ENCODE measurements at places on chromosomes 16 and 17.

- DNase-seq: peak; percentile 81
These were observed 157.1 kb downstream of the RGS9 start for GRCh38 chr17:65294181-65294719.

- no peak for DNase-seq
These were observed 28.0 kb upstream of the MAF start for GRCh38 chr16:79628501-79628975.

- DNase-seq: no peak
These were observed 3.6 kb downstream of the RFNG start for GRCh38 chr17:82047914-82048570.

DNA sequence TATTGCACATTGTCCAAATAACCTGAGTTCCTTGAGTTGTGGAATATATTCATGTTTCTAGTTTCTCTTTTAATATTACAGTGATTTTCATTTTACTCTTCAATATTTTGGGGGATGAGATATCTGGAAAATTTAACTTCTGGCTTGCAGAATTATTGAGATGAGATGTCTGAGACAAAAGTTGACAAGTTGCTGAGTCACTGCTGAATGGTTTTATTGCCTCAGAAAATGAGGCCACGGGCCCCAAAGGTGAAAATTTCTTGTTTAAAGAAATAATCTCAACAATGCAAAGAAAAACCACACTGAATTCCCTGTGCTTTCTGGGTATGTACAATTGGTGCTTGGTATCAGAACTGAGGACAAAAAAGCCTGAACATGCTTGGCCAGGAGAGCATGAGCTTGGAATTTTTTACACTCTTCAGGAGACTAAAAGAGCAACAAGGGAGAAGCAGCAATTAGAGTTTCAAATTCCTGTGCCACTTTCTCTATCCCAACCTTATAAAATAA lies 129.2 kb upstream of the TOM1L1 start:
- no peak for DNase-seq

DNA sequence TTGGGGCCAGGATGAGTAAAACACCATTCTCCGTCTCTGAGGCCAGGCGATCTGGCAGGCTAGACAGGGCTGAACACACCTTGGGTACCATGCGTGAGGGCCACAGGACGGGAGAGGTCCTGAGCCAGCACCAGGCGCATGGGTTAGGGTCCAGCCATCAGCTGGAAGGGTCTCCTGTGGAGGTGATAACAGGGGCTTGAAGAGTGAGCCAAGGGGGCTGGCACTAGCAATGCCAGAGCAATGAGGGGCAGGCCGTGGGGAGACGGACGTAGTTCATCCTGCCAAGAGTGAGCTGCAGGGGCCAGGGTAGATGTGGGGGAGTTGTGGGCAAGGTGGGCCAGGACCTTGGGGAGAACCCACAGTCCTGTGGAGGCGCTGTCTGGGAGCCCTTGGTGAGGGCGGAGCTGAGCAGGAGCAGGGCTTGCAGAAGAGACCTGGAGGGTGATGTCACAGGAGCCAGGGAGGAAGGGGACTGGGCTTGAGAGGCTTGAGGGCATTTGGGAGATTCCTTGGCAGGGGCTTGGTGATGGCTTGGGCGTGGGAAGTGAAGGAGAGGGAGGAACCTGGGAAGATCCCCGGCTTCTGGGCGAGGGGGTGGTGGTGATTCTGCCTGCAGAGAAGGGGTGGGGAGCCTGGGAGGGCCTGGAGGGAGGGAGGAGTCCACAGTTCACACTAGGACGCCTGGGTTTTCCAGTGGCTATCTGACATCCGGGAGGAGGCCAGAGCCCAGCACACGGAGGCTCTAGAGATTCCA lies 6.3 kb upstream of the NPTX1 start:
- no peak for DNase-seq

DNA sequence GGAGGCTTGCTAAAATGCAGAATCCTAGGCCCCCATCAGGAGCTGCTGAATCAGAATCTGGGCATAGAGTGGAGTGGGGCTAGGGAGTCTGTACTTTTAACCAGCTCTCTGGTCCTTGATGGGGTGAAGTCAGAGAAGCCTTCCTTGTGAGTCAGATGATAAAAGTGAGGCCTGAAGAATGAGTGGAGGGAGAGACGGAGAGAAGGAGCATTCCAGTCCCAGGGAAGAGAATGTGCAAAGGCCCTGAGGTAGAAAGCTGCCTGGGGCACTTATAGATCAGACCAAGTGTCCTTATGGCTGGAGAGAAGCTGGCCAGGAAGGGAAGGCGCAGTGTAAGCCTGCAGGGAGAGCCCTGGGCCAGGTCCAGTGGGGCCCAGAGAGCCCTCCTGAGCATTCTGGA lies 235.1 kb upstream of the NLRP1 start:
- peak; percentile 35 for DNase-seq

DNA sequence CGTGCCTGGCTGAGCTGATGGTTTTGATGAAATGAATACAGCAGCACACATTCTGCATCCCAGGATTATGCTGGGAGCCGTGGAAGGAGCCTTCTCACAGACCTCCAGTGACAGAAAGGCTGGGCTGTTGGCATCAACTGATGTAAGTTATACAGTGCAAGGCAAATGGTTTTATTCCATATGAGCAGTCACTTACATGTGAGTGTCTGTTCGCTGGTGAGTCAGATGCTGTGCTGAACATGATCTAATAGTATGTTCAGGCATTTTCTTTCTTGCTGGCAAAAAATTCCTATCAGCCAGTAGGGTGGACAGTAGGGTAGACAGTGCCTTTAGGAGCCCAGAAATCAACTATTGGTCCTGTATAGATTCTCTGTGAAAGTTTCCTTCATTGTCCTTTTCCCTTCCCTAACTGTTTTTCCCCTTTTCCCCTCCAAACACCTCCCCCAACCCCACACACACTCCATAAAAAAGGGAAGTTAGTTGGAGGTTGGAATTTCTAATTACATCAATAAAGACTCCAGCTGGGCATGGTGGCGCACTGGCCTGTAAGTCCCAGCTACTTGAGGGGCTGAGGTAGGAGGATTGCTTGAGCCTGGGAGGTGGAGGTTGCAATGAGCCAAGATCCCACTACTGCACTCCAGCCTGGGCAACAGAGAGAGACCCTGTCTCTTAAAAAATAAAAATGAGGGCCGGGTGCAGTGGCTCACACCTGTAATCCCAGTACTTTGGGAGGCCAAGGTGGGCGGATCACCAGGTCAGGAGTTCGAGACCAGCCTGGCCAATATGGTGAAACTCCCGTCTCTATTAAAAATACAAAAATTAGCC lies 36.2 kb downstream of the LDHD start:
- peak; percentile 66 for DNase-seq

GRCh38 chr17:18361837-18362697 lies 1.3 kb downstream of the SHMT1 start:
- DNase-seq: no peak

- DNase-seq: no peak
These were observed 4.2 kb downstream of the USP6 start for GRCh38 chr17:5120036-5120435.

DNA sequence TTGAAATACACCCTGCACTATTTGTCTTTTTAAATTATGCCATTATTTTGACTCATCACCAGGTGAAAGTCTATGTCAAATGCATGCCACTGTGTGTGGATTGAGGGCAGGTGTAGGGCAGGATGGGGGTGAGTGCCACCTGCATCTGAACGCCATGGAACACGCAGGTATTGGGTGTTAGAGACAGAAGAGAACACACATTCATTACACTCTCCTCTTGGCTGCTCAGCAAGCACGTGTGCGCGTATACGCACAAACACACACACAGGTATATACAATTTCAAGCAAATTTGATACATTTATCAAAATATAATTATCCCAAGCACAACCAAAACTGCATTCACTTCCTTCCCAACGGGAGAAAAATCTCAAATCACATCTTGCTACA lies 268.9 kb downstream of the NTN1 start:
- no peak for DNase-seq

DNA sequence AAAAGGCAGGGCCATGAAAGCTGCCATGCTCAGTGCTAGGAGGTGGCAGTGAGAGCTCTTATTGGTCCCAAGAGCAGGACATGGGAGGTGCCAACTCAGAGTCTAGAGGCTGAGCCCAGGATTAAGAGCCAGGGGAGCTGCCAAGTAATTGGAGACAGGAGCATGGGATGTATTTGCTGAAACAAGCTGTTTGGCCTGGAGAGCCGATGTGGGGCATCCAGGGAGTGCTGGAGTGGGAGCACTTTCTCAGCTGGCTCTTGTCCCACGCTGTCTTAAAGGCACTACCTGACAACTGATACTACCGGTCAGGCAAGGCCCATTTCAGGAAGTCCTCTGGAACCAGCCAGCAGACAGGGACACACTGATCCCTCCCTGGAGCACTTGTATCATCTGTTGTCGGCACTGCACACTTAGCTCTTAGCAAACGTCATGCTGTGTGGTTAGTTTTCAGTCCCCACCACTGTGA lies 19.3 kb downstream of the ANKFN1 start:
- DNase-seq: no peak

DNA sequence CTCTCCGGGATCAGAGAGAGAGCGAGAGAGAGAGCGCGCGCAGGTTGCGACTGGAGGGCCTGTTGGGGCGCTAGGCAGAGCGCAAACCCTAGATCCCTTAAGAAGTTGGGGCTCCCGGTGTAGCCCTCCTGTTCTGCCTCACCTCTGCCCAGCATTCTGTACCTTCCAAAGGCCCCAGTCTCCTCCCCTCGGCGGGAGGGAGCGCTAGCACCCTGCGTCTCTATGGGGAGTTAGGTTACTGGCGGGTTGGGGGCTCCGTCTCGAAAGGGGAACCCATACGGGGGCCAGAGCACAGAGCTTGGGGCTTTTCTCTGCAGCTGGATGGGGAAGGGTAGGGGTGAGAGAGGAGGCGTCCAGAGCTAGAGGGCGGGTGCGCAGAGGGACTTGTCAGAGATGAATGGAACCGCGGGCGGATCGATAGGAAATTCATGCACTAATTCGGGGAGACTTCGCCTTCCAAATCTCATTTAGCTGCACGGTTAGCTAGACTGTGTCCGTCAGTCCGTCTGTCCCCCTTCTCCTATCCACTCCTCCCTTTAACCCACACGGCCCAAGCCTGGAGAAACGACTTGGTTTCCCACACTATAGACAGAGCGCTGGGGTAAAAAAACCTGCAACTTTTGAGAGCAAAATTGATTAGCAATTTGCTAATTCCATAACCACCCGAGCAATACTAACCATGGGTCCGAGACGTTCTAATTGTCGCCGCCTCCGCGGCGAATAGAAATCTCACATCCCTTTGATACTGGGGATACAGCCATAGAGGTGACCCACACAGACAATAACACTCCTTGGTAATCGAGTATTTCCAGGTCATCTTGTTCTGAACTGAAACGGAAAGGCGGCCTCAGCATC lies 693 bp upstream of the HOXB4 start:
- DNase-seq: no peak

GRCh38 chr17:43790311-43790940 lies 10.2 kb downstream of the CFAP97D1 start:
- DNase-seq: no peak

DNA sequence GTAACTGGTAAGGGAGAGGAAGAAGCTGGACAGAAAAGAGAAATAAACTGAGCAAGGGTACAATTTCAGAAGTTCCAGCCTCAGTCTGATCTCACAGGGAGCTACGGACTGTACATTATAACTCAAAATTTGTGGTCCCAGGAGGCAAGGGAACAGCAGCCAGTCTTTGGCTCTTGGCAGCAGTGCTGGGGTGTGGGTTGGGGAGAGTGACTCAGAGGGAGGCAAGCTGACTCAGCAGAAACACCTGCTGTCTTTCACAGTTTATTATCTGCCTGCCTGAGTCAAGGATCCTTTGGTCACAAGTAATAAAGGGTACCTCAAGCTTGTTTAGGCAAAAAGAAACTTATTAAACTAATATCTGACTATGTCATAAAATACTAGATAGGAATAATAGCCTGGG lies 73.5 kb upstream of the KIF2B start:
- peak; percentile 44 for DNase-seq

DNA sequence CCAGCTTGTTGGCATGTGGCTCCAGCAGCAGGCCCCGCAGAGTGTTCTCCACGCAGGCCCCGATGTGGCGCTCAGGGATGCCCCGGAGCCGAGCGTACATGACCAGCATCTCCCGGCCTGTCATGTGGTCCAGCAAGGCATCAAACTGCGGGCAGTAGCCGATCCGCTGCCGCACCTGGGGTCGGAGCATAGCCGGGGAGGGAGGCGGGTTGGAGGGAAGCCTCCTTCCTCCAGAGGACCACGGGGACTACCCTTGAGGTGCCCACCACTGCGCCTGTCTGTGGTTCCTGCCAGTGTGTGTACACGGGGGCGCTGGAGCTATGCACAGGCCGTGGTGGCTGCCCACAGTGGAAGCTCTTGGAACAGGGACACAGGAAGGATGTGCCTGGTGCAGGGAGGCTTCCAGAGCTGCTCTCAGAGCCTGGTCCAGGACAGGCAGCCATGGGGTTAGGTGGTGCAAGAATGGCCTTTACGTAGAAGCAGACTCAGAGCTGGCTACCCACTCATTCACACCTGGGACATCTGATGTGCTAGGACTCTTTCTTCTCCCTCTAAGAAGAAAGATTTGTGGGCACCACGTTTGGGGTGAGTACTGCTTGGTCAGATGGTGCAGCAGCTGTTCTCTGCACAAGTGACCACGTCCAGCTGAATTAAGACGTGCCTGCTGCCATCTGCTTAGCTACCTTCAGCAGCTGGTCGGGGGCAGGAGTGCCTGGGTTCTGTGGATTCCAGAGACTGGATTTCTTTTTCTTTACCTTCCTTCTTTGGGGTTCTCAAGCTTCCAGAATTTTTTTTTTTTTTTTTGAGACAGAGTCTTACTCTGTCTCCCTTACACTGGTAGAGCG lies 11.3 kb upstream of the RNPS1 start:
- no peak for DNase-seq

- no peak for DNase-seq
These were observed 266.4 kb upstream of the RPL38 start for GRCh38 chr17:73936908-73937627.

GRCh38 chr17:74555427-74555940 lies 9.6 kb upstream of the CD300C start:
- DNase-seq: no peak

DNA sequence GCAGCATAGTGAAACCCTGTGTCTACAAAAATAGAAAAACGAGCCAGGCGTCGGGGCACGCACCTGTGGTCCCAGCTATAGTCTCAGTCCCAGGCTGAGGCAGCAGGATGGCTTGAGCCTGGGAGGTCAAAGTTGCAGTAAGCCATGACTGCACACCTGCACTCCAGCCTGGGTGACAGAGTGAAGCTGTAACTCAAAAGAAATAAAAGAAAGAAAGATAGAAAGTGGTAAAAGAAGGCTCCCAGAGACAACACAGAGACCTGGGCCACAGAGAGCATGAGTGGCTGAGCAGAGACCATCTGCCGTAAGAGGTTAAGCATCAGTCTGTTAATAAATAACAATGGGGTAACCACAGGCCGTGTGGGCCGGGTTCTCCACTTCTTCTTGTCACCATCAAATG lies 15.3 kb upstream of the HEXD start:
- DNase-seq: no peak

GRCh38 chr16:89080196-89080853 lies 13.3 kb upstream of the ACSF3 start:
- no peak for DNase-seq

DNA sequence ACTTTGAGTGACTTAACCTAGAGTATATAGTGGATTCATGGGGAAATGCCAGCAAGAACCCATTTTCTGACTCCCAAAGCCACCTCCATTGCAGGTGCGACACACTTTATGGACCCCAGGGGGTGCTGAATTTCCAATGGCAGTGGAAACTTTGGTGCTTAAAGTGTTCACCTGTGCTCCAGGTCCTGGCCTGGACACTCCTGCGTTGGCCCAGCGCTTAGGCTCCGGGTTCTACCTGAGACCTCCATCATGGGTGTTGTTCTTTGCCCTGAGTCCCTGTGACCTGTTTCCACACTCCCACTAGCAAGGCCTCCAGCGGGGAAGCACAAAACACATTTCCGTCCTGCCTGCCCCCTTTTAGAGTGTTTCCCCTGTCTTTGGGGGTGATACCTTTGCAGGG lies 3.0 kb downstream of the CCNF start:
- no peak for DNase-seq

- peak; percentile 52 for DNase-seq
These were observed 50.3 kb upstream of the TBX2 start for GRCh38 chr17:61349350-61349749.
